Cerebellum (tissue), 4 donors: ENCODE measurements at places on chromosomes 11 and 22. TPM values are rescaled to one million over a fixed set of nuclear protein-coding genes. Genes with fewer than 3 reads are reported as not detected.

OSM gene
- 0.27 TPM for total RNA-seq

CASP5 gene
- not detected for total RNA-seq

MN1 gene
- 13.7 TPM for total RNA-seq

ACAT1 gene
- 59.1 TPM for total RNA-seq

POU2AF1 gene
- total RNA-seq, result 0.36 TPM
